ENCODE measurements at places on chromosomes 5 and 9.
A peak's percentile ranks its signal among the peaks of the same experiment; 100 is the strongest.

DNA sequence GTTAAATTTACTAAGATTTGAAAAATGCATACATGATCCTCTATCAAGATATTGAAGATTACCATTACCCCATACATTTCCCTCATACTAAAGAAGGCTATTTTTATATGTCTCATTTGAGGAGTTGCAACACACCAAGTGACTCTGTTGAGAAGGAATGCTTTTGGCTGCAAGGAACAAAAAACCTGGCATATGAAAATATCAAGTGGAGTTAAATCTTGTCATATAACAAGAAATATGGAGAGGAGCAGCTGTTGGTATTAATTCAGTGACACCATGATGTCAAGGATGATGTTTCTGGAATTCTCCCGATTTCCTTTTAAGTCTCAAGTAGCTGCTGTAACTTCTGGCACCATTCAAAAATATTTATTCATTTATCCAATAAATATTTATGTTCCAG lies 193.8 kb downstream of the CSNK1G3 start:
- DNase-seq = no peak

DNA sequence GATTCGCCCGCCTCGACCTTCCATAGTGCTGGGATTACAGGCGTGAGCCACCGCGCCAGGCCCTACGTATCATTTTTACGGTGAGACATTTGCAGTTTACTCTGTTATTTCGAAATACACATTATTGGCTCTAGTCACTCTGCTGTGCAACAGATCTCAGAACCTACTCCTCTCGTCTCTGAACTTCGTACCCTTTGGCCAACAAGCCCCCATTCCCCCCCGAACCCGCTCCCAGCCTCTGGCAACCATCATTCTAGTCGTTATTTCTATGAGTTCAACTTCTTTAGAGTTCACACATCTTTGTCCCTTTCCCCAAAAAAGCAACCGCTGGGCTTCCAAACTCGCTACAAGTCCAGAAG lies 735 bp downstream of the PTGR1 start:
- DNase-seq = peak; percentile 14

GRCh38 chr9:5698810-5699556 lies 70.1 kb downstream of the RIC1 start:
- no peak for DNase-seq

- DNase-seq = no peak
Measured at GRCh38 chr9:120645760-120646159, 65.8 kb upstream of the CDK5RAP2 start.

DNA sequence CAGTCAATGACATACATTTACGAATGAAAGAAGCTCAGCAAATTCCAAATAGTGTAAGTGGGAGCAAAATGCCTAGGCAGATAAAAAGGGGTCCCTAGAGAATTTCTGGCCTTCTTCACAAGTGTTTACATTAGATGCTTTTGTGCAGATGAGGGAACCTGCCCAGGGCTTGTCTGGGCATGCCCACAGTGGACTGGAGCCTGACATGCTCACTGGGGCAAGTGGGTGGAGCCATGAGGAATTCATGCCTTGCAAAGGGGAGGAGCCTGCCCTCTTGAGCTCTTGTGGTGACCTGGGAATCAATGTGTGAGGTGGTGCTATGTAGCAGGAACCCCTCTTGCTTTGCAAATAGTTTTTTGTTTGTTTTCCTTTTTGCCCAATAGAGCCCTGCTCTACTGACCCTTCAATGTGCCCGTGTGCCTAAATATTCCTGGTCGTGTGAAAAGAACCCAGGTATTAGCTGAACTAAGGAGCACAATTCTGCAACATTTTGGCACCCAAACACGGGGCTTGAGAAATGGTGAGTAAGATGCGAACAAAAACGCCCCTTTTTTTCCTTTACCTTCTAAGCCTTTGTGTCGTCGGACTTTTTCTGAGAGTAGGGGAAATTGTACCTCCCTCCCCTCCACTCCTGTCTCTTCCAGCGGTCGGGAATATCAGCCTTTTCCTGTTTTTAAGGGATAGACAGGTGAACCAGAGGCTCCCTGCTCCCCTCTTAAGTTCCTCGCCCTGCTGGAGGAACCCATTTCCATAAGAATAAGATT lies 433.8 kb upstream of the CDH9 start:
- no peak for DNase-seq

- no peak for DNase-seq
Measured at GRCh38 chr5:168443533-168443932, 42.7 kb upstream of the RARS1 start.

GRCh38 chr9:112037281-112038016 lies 137.6 kb downstream of the SUSD1 start:
- no peak for DNase-seq

GRCh38 chr5:128436749-128437188 lies 101.3 kb downstream of the FBN2 start:
- no peak for DNase-seq

DNA sequence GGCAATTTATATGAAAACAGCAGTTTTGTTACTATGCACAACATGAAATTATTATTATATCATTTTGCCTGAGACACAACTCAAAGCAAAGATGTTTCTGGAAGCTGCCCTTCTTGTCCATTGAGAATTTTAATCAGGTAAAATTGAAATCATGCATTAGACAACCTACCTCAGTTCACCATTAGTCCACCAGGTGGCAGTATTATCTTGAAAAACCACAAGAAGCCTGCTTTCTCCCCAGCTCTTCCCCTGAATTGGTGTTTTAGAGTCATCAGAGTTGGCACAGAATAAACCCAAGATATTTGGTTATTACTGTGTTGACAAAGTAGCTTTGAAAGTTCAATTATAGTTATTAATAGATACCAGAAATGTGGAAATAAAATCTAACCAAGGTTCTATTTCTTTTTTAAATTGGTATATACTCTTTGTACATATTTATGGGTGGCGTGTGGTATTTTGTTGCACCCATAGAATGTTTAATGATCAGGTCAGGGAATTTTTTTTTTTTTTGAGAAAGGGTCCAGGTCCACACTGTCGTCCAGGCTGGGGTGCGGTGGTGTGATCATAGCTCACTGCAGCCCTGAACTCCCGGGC lies 25.7 kb downstream of the UTP15 start:
- peak; percentile 63 for DNase-seq

DNA sequence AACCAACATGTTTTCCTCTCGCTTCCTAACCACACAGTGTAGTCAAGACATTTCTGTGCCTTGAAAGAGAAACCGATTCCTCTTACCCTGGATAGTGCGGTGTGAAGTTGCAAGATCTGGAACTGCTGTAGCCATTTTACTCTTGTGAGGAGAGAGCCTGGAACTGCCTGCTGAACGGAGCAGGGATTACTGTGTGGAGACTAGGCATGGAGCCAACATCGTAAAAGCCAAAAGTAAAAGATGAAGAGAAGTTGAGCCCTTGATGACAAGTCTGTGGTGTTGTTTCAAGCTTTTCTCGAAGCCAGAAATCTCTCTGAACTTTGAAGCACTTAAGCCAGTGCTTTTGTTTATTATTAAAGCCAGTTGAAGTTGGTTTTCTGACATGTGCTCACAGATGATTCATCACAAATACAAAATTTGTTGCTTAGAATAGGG lies 110.1 kb upstream of the GRIN3A start:
- no peak for DNase-seq

- no peak for DNase-seq
Measured at GRCh38 chr9:116380496-116380995, 227.0 kb downstream of the PAPPA start.

- no peak for DNase-seq
Measured at GRCh38 chr5:66912787-66913186, 283.8 kb downstream of the CD180 start.

DNA sequence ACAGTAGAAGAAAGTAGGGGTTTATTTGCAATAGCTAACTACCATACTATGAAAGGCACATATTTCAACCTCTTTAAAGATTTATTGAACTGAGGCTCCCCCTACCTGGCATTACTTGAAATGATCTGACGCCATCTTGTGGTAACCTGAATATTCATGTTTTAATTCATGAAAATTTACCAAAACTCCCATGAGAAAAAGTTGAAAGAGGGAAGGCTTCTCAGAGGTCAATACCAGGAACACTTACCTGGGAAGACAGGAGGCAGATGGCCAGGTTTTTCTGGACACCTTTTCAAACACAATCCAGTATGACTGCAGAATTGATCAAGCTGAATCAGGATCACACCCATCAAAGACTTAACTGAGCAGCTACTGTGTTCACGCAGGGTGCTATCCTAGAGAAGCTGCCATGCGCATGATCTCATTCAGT lies 9.4 kb downstream of the PRELID2 start:
- DNase-seq = peak; percentile 37

DNA sequence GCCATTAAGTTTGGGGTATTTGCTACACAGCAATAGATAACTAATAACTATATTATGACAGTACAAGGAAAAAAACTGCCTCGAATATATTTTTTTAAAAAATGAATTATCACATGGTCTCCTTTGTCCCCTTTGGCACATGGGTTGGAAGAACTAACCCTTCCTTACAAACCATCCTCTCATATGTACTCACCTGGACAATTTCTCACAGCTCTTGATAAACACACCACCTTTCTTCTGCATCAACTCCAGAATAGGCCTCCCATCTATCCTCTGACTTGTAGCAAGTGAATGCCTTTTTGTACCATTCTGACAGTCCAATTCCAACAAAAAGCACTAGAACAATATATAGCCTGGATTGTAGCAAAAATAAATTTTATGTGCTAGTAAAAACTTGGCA lies 78.7 kb upstream of the LARP1 start:
- DNase-seq = no peak

DNA sequence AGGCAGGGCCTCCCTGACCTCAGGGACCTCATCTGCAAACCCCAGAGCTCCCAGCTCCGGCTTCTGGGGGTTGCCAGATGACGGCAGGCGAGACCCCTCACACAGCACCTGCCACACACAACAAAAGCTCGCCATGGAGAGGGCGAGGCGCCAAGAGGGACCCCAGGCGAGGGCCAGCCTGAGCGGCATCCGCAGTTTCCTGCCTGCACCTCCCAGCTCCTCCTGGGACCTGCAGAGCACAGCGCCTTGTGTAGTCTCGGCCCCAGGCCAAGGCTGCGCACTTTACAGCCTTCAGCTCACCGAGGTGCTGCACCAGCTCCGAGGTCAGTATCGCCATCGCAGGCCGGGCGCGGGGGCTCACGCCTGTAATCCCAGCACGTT lies 82.4 kb upstream of the ADAMTS2 start:
- no peak for DNase-seq

DNA sequence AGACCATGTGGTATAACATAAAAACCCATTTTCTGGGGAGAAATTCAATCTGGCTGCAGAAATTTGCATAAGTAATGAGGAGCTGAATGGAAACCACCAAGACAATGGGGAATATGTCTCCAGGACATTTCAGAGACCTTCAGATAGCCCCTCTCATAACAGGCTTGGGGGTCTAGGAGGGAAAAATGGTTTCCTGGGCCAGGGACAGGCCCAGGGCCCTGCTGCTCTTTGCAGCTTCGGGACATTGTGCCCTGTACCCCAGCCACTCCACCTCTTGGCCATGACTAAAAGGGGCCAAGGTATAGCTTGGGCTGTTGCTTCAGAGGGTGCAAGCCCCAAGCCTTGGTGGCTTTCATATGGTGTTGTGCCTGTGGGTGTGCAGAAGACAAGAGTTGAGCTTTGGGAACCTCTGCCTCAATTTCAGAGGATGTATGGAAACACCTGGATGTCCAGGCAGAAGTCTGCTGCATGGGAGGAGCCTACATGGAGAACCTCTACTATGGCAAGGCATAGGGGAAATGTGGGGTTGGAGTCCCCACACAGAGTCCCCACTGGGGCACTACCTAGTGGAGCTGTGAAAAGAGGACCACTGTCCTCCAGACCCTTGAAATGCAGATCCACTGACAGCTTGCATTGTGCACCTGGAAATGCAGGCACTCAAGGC lies 30.4 kb downstream of the MRPS30 start:
- DNase-seq = no peak

- no peak for DNase-seq
Measured at GRCh38 chr5:150295172-150295634, 5.6 kb upstream of the CAMK2A start.

- no peak for DNase-seq
Measured at GRCh38 chr5:6747103-6747502, 33.9 kb downstream of the TENT4A start.

DNA sequence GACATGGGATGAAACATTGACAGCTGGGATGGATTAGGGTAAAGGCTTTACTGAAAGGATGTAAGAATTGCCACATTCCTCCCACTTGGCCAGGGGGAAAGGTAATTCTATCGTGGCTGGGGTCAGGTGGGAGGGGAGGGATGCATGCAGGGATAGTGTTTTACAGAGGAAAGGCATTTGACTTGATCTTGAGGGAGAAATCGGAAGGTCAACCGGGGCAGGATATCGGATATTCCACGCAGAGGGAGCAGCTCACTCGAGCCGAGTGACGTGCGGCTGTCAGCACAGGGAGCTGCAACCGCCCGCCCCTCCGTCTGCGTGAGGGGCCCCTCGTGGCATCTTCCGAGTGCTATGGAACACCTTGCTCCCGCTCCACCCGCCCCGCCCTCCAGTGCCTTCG lies 63.4 kb upstream of the ADAMTS2 start:
- DNase-seq = no peak

DNA sequence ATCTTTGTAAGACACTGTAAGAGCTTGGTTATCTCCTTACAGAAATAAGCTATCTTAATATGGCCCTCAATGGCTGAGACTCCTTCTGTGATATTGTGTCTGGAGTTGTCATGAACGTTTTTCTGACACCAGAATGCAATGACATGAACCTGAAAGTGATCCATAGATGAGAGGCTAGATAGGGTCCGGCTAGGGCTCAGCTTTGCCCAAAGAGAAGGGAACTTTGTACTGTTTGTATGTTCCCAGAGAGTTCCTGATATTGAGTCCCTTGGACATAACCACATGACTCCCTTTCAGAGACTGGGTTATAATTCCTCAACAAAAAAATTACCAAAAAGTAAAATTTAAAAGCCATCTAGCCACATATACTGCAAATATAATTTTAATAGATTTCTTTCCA lies 575.8 kb upstream of the CLINT1 start:
- no peak for DNase-seq

- no peak for DNase-seq
Measured at GRCh38 chr9:133023117-133023890, 7.5 kb upstream of the GTF3C5 start.

DNA sequence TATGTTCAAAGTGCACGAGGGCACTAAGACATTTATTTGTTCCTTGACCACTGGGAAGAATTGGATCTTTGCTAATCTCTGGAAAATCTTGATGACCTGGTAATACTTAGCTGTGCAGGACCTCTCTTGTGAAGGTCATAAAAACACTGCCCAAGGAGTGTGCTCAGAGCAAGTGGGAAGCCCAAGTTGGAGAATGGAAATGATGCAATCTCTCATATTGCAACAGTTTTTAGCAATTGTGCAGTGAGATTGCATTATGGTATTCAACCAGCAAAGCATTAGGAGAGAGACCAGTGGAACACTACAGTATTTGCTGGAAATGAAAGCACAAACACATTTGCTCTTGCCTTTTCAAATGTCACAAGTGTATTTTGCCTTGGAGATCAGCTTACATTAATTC lies 34.5 kb downstream of the TXNDC8 start:
- DNase-seq = no peak

DNA sequence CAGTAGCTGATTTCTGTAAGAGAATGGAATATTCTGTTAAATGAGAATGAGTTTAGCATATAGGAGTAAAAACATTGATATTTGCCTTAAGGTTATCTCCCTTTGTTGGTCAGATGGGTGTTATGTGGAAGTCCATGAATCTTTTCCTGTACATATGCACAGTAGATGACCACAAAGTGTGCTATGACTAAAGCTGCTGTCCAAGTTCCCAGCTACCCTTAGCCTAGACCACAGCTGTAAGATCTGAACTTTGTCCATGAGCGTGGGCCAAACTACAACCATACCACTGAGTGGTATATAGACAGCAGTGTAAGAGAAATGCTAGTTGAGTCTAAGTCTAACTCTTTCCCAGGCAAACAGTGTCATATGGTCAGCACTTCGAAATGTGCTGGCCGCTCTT lies 48.8 kb downstream of the CD180 start:
- no peak for DNase-seq

All from NCI-H1092 treated with DMSO at 0.1 percent for 48 hours (cell line).